Muscle of leg (tissue), 16 donors: ENCODE measurements at places on chromosomes 3 and 15.

DNA sequence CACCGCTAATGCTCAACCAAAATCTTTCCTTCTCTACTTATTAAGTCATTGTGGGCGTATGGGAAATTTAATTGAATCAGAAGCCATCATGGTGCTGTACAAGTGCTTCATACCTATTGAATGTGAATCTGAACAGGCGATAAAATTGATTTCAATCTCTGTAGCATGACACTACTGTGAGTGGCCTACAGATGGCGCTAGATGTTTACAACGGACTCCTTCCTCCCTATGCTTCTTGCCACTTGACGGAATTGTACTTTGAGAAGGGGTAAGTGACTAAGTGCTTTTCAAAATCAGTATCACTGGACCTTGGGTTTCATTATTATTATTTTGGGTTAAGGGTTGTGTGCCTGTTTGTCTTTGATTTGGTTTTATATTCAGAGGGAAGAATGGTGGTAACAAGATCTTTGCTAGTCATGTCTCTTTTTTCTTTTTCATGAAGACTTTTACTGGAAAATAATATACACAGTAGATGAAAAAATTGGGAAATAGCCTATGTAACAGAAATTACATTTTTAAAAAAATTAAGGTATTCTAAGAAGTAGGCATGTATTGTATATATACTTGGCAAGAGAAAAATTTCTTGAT is 35.4 kb downstream of the ACP3 start:
- no peaks in the 10 kb centered on the region for H3K36me3 ChIP-seq
- no peaks in the 10 kb centered on the region for H3K4me1 ChIP-seq
- H3K4me3 ChIP-seq: no peak overlapping the region
- H3K27ac ChIP-seq: no peak overlapping the region
- no peaks in the 10 kb centered on the region for H3K27me3 ChIP-seq
- peak; percentile 68 for DNase-seq

- peaks cover 48% of the 10 kb centered on the region for H3K4me1 ChIP-seq
- no peak for DNase-seq
- H3K36me3 ChIP-seq: peaks cover 4% of the 10 kb centered on the region
- H3K4me3 ChIP-seq: no peak overlapping the region
- H3K27ac ChIP-seq: peak overlapping the region; percentile 29
- H3K27me3 ChIP-seq: peaks cover 12% of the 10 kb centered on the region
These were observed 4.2 kb downstream of the SMAD6 start for GRCh38 chr15:66706225-66706732.

- no peak overlapping the region for H3K4me3 ChIP-seq
- peak; percentile 46 for DNase-seq
- H3K4me1 ChIP-seq: peaks cover 14% of the 10 kb centered on the region
- peaks cover 33% of the 10 kb centered on the region for H3K36me3 ChIP-seq
These were observed 69.3 kb upstream of the RPL35A start for GRCh38 chr3:197880491-197881269.

GRCh38 chr15:90667073-90667754 is 49.9 kb upstream of the BLM start:
- peaks cover 4% of the 10 kb centered on the region for H3K27me3 ChIP-seq
- DNase-seq: no peak
- peaks cover 3% of the 10 kb centered on the region for H3K4me1 ChIP-seq
- H3K36me3 ChIP-seq: no peaks in the 10 kb centered on the region
- H3K27ac ChIP-seq: no peak overlapping the region

- no peak overlapping the region for H3K4me3 ChIP-seq
- no peak for DNase-seq
- H3K36me3 ChIP-seq: no peaks in the 10 kb centered on the region
These were observed 4.4 kb upstream of the DLG1 start for GRCh38 chr3:197302696-197303341.

GRCh38 chr3:134054231-134054630 is 24.5 kb upstream of the SLCO2A1 start:
- H3K36me3 ChIP-seq: no peaks in the 10 kb centered on the region
- H3K4me1 ChIP-seq: peaks cover 10% of the 10 kb centered on the region
- peak; percentile 59 for DNase-seq
- H3K27ac ChIP-seq: no peak overlapping the region
- no peak overlapping the region for H3K4me3 ChIP-seq

GRCh38 chr3:188274249-188274915 is 120.4 kb downstream of the LPP start:
- no peaks in the 10 kb centered on the region for H3K36me3 ChIP-seq
- H3K27me3 ChIP-seq: no peaks in the 10 kb centered on the region

DNA sequence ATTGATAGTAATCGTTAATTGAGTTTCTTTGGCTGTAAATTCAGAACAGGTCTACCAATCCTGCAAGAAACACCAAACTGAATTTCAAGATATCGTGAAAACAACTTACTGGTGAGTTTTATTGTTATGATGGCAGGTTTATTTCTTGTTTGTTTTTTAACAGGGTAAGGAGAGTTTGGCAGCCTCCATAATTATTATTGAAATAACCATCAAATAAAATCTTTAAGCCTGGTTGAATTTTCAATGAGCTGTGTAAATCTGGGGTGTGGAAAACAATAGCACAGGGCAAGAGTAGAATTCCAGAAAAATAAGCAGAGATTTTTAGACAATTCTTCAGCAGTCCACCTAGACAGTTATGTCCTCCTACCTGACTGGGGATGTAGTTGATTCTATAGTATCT is 196.5 kb downstream of the MECOM start:
- no peak for DNase-seq
- no peaks in the 10 kb centered on the region for H3K36me3 ChIP-seq
- H3K4me1 ChIP-seq: no peaks in the 10 kb centered on the region
- H3K27me3 ChIP-seq: no peaks in the 10 kb centered on the region

GRCh38 chr3:35291471-35292236 is 347.7 kb upstream of the ARPP21 start:
- DNase-seq: no peak
- no peak overlapping the region for H3K27ac ChIP-seq
- H3K27me3 ChIP-seq: no peaks in the 10 kb centered on the region
- H3K36me3 ChIP-seq: no peaks in the 10 kb centered on the region

GRCh38 chr3:43755516-43756200 is 64.9 kb downstream of the ABHD5 start:
- DNase-seq: no peak
- H3K27me3 ChIP-seq: no peaks in the 10 kb centered on the region
- no peaks in the 10 kb centered on the region for H3K36me3 ChIP-seq

GRCh38 chr15:96330450-96331143 is at the start of gene NR2F2:
NR2F2 (plus strand) TSS chr15:96330700; CDS start chr15:96332106, 1,406 bp downstream.
- peaks cover 18% of the 10 kb centered on the region for H3K36me3 ChIP-seq
- H3K4me3 ChIP-seq: peak within 1 kb of the TSS; percentile 89
- H3K27me3 ChIP-seq: peaks cover 17% of the 10 kb centered on the region
- DNase-seq: peak; percentile 99
- H3K4me1 ChIP-seq: peaks cover 20% of the 10 kb centered on the region

DNA sequence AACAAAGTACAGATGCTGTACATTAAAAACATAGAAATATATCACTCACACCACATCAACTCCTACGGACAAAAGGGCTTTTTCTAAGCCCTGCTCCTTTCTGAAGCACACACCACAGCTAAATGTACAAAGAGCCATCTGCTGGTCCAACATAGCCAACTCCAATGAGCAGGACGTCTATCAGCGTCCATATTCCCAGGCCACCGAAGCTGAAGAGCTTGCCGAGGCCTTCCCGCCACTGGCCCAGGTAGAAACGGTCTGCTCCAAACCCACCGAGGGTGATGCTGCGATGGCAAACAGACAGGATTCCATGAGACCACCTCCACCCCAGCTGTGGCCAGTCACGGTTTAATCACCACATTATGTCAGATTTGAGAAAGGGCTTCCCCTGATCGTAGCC is 9.8 kb downstream of the TM2D3 start:
- H3K27ac ChIP-seq: peak overlapping the region; percentile 52
- peaks cover 42% of the 10 kb centered on the region for H3K36me3 ChIP-seq
- no peaks in the 10 kb centered on the region for H3K27me3 ChIP-seq
- peaks cover 2% of the 10 kb centered on the region for H3K4me1 ChIP-seq
- no peak for DNase-seq

- H3K27me3 ChIP-seq: no peaks in the 10 kb centered on the region
- no peaks in the 10 kb centered on the region for H3K4me1 ChIP-seq
- H3K27ac ChIP-seq: no peak overlapping the region
- no peak overlapping the region for H3K4me3 ChIP-seq
These were observed 254.2 kb downstream of the NSUN3 start for GRCh38 chr3:94317017-94317416.

GRCh38 chr15:50140983-50141382 is 21.9 kb upstream of the ATP8B4 start:
- H3K27me3 ChIP-seq: no peaks in the 10 kb centered on the region
- H3K4me1 ChIP-seq: no peaks in the 10 kb centered on the region
- H3K4me3 ChIP-seq: no peak overlapping the region

DNA sequence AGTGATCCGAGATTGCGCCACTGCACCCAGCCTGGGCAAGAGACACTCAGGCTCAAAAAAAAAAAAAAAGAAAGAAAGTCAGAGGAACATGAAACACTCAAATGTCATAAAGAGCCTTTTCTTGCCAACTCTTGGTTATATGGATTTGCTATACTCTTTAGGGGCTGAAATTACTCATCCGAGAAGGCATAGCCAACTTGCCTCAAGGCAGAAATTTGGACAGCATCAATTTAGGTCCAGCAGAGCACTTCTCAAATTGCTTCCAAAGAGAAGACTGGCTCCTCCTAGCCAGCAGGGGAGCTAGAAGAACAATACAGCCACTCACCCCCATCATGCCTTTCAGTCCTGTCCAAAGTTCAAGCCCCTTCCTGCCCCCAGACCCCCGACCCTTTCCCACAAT is 43.8 kb downstream of the OSBPL10 start:
- H3K27me3 ChIP-seq: no peaks in the 10 kb centered on the region
- H3K36me3 ChIP-seq: no peaks in the 10 kb centered on the region
- no peak for DNase-seq
- H3K27ac ChIP-seq: no peak overlapping the region

DNA sequence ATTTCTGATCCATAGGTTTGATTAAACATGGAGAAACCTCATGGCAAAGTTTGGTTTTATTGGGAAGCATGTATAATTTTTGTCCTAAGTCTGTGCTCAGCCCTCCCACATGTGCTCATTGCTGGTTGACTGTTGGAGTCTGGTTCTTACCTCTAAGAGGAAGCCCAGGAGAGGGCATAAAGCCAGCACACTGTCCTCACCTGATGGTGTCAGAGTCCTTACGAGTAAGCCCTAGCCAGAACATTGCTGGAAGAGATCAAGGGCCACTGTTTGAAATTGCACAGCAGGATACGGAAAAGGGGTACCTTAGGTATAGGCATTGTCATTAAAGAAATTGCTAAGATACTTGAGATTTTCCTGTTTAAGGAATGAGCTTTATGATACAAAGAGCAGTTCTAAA is 21.3 kb downstream of the MLH1 start:
- no peaks in the 10 kb centered on the region for H3K4me1 ChIP-seq
- H3K36me3 ChIP-seq: peaks cover 45% of the 10 kb centered on the region
- no peak overlapping the region for H3K27ac ChIP-seq
- no peak overlapping the region for H3K4me3 ChIP-seq

DNA sequence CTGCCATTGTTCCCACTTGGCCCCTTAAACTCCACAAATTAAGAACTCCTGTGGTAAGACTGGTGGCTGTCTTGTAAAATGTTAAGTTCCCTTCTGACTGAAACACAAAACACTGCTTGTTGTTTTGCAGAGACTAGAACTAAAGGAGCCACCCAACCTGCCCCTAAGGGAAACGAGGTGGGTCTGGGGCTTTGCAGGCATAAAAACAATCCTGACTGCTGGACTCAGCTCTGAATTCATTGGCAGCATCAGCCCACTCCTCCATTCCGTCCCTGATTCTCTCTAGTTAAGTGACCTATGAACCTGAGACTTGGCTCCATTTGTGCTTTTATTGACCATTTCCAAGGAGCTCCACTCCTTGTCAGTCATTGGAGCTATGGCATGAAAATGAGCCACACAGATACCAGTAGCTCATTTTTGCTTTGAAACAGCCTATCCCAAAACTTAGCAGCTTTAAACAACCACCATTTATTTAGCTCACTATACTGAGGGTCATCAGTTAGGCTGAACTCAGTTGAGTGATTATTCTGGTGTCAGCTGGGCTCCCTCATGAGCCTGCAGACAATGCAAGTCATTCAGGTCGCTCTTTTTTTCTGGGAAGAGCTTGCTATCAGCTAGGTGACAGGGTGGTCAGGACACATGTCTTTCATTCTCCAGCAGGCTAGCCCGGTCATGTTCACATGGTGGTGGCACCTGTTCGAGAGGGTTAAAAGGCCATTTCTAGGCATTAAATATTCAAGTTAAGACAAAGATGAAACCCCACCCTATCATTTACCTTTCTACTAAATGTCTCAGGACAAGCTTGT is 175.1 kb upstream of the CTNNB1 start:
- H3K4me3 ChIP-seq: no peak overlapping the region
- H3K27me3 ChIP-seq: no peaks in the 10 kb centered on the region
- DNase-seq: no peak
- H3K27ac ChIP-seq: no peak overlapping the region
- H3K4me1 ChIP-seq: peaks cover 8% of the 10 kb centered on the region

DNA sequence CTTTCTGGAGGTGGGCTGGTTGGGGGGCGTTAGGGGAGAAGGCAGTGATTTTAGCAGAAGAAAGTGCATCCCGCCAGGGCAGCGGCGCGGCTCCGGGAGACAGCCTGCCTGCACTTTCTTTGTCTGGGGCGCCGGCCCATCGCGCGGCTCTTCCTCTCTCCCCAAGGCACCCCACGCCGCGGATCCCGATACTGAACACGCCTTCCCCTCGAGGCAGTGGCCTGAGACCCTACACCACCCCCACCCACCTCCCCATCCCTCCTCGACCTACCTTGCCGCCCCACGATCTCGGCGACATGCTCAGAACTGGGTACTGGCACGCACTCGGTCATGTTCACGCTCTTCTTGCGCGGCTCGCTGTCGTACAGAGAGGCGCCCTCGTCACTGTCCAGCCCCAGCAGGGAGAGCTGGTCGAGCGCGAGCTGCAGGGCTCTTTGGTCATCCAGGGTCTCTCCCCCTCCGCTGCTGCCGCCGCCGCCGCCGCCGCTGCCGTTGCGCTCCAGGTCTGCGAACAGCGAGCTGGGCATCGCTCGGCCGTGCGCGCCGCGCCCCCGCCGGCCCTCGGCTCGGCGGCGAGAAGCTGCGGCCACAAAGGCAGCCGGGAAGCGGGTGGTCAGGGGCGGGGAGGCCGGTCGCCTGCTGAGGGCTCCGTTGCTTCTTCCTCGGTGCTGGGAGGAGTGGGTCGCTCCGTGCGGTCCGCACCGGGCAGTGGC is 483 bp downstream of the MEX3B start:
- DNase-seq: peak; percentile 71
- H3K4me1 ChIP-seq: peaks cover 36% of the 10 kb centered on the region
- peak overlapping the region; percentile 94 for H3K4me3 ChIP-seq
- no peaks in the 10 kb centered on the region for H3K27me3 ChIP-seq
- H3K27ac ChIP-seq: peak overlapping the region; percentile 95

DNA sequence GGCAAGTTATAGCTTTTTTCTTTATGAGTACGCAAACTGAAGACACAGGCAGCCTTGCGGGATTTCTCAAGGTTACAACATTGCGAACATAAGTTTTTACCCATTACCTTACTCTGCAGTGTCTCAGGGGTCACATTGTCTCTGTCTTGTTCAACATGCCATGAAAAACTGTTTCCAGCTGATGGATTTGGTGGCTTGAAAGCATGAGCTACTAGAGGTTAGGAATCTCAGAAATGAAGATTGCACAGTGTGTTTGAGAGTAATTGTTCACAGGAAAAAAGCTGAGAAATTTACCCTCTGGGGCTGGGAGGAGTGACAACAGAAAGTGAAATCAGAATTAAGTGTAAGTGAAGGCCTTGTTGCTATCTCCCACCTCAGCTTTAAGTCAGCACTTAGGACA is 568.6 kb downstream of the TAFA4 start:
- no peaks in the 10 kb centered on the region for H3K4me1 ChIP-seq
- H3K27ac ChIP-seq: no peak overlapping the region
- H3K36me3 ChIP-seq: no peaks in the 10 kb centered on the region
- H3K27me3 ChIP-seq: no peaks in the 10 kb centered on the region
- no peak for DNase-seq
